ENCODE measurements at places on chromosomes 13 and 19.

DNA sequence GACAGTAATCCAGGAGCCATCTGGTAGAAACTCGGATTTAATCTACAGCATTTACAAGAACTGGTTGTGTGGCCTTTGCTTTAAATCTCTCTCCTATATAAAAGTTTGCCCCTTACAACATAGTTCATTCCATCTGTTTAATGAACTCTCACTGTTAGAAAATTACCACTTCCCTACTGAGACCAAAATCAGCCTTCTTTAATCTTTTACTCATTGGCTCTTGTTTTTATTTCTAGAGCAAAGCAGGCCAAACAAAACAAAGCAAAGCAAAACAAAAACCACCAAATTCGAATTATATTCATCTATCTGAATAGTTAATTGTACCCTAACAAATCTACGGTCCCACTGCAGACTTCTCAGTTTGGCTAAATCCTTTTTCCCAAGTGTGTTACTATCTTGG lies 127.0 kb downstream of the UGGT2 start:
- DNase-seq, result no peak

- DNase-seq, result no peak
These were observed 94.2 kb upstream of the GJB6 start for GRCh38 chr13:20326276-20326675.

DNA sequence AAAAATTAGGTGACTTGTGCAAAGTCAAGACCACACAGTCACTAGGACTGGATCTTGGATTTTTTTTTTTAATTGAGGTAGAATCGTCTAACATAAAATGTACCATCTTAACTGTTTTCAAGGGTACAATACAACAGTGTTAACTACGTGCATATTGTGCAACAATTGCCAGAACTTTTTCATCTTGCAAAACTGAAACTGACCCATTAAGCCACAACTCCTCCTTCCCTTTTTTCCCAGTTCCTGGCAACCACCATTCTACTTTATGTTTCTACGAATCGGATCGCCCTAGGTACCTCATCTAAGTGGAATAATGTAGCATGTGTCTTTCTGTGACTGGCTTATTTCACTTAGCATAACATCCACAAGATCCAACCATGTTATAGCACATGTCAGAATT lies 37.5 kb upstream of the POMP start:
- no peak for DNase-seq

GRCh38 chr13:34611671-34612070 lies 330.4 kb upstream of the NBEA start:
- DNase-seq, result no peak

GRCh38 chr19:16134510-16134909 lies 9.0 kb upstream of the HSH2D start:
- no peak for DNase-seq

DNA sequence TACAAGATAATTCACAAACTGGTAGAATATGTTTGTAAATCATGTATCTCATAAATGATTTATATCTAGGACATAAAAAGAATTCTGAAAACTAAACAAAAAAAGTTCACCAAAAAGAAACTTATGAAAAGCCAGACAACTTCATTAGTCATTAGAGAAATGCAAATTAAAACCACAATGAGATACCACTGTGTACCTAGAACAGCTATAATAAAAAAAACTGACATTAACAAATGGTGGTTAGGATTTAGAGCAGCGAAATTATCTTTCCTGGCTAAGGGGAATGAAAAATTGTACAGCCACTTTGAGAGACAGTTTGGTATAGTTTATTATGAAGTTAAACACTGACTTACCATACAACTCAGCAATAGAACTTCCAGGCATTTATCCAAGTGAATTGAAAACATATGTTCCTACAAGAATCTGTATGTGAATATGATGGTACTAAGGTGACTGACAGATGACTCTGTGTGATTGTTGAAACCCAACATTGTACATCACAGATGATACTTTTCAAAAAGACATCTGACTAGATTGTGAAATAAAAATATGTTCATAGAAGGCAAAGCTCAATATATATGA lies 41.8 kb downstream of the UGGT2 start:
- DNase-seq, result no peak

GRCh38 chr13:88395804-88396203 lies 724.6 kb downstream of the SLITRK5 start:
- DNase-seq, result no peak

- DNase-seq, result no peak
These were observed 11.8 kb downstream of the DOCK9 start for GRCh38 chr13:98966019-98966418.

GRCh38 chr19:47497050-47497766 lies 13.2 kb upstream of the KPTN start:
- no peak for DNase-seq

DNA sequence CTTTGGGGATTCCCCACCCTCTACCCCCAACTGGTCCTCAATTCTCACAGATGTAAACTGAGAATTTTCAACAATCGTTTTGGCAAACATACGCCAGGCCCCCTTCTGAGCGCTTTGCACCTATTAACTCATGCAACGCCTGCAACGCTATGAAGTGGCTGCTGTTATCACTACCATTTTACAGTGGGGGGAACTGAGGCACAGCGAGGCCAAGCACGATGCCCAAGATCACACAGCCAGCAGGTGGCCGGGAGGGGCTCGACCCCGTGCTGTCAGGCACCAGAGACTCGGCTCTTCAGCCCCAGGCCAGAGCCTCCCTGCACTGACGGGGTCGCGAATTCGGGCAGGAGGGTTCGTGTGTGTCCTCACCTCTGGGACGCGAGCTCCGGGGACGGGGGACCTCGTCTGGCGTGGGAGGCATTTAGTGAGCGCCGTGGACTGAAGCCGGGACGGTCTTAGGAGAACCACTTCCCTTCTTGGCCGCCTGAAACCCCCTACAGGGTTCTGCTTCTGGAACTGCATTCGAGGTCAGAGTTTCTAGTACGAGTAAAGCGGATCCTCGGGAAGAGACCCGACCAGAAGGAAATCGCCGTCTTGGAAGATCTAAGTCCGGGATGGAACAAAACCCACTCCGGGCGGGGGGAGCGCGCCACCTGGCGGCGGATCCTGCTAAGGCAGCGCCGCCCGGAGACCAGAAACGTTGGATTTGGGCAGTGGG lies 21.0 kb downstream of the ZNF114 start:
- peak; percentile 68 for DNase-seq

DNA sequence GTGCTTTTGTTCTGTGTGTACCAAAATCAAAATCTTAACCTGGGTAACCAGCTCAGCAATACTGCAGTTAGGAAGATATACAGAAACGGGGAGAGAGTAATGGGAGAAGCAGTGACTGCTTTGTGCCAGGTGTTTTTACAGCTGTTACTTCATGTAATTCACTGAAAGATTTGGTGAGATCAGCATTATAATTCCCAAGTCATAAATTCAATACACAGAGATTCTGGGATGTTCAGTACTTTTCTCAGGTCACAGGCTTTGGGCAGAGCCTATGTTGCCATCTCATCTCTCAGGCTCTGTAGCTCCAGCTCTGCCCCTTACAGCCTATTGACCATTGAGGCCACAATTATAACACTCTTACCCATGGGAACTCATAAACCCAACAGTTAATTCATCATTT lies 138.5 kb downstream of the ZAR1L start:
- no peak for DNase-seq

- no peak for DNase-seq
These were observed 308.3 kb downstream of the TBC1D4 start for GRCh38 chr13:75173457-75174356.

DNA sequence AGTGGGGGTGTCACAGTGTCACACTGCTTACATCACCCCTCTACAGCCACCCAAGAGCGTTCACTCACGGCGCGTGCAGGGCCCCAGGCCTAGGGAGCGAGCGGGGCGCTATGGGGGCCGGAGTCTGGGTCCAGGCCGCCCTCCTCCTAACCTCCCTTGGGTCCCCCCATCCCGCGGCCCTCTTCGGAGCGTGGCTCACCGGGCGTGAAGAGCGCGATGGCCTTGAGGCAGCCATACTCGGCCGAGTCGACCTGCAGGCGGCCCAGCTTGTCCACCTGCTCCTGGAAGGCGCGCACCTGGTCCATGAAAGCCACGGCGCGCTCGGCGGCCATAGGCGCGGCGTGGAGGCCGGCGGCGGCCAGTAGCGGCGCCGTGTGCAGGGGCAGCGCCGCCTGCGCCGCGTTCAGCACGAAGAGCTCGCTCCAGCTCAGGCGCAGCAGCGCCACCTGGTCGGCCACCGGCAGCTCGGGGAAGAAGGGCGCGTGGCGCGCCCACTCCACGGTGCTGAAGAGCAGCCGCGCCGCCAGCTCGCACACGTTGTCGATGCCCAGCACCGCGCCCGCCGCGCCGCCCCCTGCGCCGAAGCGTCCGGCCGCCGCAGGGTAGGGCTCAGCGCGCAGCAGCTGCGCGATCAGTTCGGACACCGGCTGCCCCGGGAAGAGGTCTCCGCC lies 9.4 kb downstream of the OCEL1 start:
- DNase-seq, result peak; percentile 81

- DNase-seq, result peak; percentile 84
These were observed 5.3 kb downstream of the PRR36 start for GRCh38 chr19:7868671-7869452.

GRCh38 chr13:72163678-72164077 lies 296.7 kb upstream of the DACH1 start:
- DNase-seq, result no peak

- peak; percentile 80 for DNase-seq
These were observed 9.8 kb upstream of the GNA15 start for GRCh38 chr19:3125900-3126524.

DNA sequence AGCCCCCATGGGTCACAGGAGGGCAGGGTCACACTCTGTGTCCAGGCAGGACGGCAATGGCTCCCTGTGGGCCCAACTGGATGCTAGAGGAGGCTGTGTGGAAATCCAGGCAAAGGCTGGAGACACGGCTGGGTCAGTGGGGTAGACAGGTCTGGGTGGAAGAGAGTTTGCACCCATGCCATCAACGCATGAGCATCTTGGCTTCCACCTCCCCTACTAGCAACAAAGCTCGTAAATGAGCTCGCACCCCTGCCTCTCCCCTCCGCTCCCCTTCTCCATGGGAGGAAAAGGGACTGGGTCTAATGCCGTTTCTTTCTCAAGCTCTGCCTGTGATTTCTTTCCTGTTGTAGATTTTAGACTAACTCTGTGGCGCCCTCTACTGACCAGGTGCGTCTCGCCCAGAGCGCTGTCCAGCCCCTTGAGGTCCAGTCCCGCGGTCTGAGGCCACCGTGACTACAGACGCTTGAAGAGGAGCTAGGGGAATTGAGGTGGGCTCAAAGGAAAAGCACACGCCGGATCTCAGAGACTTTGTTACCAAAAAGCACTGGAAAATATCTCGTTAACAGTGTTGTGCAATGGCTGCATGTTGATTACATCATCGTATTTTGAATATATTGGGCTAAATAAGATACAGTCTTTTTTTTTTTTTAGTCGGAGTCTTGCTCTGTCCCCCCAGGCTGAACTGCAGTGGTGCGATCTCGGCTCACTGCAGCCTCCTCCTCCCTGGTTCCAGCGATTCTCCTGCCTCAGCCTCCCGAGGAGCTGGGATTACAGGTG lies 50.7 kb upstream of the USP29 start:
- DNase-seq, result no peak

GRCh38 chr13:79417741-79418140 lies 11.7 kb upstream of the RBM26 start:
- DNase-seq, result no peak

- no peak for DNase-seq
These were observed 528.3 kb upstream of the ATXN8OS start for GRCh38 chr13:69579351-69579750.

GRCh38 chr13:33109271-33109697 lies 93.1 kb downstream of the KL start:
- DNase-seq, result no peak

DNA sequence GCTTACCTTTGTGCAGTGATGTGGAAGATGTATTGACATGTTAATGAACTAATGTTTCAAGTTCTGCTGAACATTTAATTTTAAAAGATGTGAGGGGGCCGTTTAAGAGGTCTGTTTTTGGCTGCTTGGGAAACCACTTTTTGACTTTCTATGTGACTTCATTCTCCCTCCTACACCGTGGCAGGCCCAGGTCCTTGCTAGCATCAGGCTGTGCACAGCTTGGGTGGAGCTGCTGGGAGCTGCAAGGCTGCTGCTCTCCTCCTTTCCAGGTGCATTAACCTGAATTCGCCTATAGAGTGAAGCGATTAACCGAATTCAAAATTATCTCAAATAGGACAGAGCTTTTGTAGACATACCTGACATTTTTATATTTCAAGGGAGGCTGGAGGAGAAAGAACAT lies 249.1 kb downstream of the FGF14 start:
- no peak for DNase-seq

DNA sequence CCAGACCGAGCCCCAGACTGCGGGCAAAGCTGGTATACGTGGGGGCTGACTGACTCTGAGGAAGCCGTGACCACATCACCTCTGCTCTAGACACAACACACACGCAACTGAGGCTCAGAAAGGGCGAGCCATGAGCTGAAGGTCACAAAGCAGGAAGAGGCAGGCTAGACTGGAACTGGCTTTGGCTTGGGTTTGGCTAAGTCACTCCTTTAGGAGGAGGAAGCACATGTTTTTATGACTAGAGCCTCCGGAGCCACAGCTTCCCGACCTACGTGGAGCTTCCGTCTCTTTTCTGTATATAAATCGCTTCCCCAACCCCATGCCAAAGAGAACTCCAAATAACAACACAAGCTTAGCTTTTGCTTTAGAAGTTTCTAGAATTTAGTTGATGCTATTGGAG lies 48.0 kb downstream of the RFX2 start:
- DNase-seq, result peak; percentile 47

DNA sequence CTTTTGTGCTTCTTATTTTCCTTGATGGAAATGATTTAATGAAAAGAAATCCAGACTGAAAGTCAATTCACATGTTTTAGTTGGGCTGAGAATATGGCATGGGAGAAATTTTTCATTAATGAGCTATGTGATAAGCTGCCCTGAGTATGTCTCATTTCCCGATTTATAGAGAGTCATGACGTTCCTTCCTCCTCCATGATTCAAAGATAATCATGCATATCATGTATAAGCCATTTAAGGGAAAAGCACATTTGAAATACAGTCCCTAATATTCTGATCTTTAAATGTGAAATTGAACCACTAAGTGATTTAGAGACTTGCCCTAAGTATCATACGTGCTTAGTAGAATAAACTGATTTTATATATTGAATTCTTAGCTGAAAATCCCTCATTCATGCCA lies 840.9 kb downstream of the PCDH17 start:
- no peak for DNase-seq

GRCh38 chr13:57946361-57946760 lies 314.8 kb downstream of the PCDH17 start:
- DNase-seq, result no peak

- no peak for DNase-seq
These were observed 178.3 kb upstream of the RFC3 start for GRCh38 chr13:33639626-33640080.
